Stimulated activated CD4-positive, alpha-beta T cell treated with anti-CD3 and anti-CD28 coated beads, Interleukin-1b, Interleukin-23, amount 100 ng/mL, for 1 hour (primary cell): ENCODE measurements at places on chromosomes 4 and X.

- DNase-seq = no peak
These were observed 1905.4 kb downstream of the C4orf33 start for GRCh38 chr4:131001371-131001770.

- DNase-seq = no peak
These were observed 88.7 kb downstream of the ATP11C start for GRCh38 chrX:139844163-139844562.

DNA sequence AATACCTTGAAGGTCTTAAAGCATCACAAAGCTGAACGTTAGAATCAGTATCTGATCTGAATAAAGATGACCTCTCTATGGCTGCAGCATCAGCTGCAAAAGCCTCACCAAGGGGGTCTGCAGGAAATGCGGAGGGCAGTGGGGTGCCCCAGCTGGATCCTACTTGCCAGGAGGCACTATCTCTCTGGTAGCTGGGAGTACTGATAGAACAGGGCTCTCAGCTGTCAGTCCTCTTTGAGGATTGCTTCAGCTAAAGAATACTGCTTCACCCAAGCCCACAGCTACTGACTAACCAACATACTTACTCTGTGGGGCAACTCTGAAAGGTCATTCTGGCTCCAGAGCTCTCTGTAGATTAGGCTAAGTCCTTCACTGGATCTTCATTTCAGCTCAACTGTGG is 112.5 kb upstream of the ZFP42 start:
- no peak for DNase-seq

DNA sequence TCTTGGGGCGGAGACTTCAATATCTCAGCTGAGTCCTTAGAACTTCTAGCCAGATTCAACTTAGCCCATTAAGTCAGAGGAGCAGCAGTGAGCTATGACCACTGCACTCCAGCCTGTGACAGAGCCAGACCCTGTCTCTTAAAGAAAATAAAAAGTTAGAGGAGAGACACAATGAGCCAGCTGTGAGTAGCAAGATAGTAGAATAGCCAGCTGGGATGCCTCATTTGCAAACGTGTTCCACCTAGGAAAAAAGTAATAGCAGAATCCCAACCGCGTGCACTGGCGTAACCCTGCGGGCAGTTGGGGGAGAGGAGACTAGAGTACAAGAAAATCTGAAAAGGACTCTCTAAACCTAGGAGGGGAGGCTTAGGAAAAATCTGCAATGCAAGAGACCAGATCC is 133.2 kb upstream of the ANXA3 start:
- no peak for DNase-seq

GRCh38 chr4:132333724-132334047 is 815.4 kb upstream of the PCDH10 start:
- DNase-seq = no peak

DNA sequence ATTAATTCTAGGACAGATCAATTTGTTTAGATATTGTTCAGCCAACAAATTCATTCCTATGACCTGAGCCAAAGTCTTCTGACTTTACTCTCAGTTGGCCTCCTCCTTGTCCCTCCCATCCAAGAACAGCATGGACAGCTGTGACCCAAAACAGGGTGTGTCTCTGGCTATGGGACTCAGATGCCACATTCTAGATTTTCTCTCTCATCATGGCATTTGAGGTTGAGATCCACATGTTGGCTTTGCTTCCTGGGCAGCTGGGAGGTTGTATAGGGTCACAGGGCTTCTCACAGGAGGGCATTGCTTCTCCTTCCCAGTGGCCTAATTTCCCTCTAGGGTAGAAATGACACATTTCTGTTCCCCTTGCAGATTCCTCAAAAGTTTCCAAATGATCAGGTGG is 22.6 kb upstream of the EGF start:
- no peak for DNase-seq

DNA sequence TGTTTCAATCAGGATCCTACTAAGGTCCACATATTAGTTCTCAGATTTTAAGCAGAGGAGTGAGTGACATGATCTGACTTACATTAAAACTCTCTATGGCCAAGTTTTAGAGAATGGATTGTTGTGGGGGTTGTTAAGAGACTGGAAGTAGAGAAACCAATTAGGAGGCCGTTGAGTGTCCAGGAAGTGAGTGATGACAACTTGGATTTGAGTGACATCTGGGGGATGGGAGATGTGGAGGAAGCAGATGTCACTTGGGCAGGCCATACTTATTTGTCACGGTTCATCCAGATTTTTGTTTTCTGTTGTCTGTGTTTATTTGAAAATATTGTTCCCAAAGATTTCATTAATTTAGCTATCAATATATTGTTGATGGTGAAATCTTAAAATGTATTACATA is 28.3 kb downstream of the ADD1 start:
- no peak for DNase-seq

DNA sequence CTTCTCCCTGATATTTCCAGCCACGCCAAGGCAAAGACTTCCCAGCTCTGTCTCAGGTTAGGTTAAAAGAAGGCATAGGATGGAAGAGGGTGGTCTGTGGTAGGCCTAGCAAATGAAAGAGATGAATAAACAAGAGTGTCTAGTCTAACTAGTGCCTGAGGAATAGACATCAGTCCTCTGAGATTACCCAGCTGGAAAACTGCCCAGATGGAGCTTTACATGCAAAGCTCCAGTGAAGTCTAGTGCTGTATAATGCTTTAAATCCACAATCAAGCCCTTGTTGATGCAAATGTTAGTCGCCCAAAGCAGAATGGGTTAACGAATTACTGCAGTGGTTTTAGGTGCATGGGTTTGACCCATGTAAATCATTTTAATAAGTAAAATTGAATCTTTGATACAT is 24.8 kb upstream of the GUCY1B1 start:
- DNase-seq = no peak
